ENCODE measurements at places on chromosomes 5 and 9.

GRCh38 chr5:35622974-35623373 is 5.3 kb downstream of the SPEF2 start:
- DNase-seq = no peak

DNA sequence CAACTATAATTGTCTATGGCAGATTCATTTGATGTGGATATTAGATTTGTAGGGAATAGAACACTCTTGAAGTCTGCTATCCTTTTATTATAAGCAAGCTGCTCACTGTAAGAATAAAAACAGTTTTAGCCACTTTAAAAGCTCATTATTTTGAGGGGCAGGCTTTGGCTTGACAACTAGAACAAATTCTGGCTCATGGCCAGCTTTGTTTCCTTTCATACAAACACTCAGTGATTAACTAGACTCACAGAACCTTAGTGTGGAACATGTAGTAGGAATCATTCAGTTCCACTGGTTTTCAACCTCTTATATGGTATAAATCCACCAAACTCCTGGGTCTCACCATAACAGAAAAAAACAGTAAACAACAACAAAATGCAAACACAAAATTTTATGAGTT is 27.4 kb upstream of the CEP120 start:
- no peak for DNase-seq

- no peak for DNase-seq
Measured at GRCh38 chr9:18433620-18434019, 40.3 kb upstream of the ADAMTSL1 start.

DNA sequence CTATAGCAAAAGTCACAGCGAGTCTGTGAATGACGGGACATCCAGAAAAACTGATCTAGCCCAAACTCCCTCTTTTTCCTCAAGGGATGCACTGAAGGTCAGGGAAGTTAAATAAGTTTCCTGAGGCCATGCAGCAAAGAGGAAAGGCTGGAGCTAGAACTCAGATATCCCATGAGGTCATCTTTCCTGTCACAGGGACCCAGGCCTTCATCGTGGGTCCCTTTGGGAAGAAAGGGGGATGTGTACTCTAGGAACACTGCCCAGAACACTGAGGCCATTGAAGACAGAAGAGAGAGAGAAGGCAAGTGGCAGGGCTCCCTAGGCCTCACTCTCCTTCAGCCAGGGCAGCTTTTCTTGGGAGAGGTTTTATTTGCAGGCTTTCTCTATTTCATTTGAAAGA is 182.0 kb downstream of the EBF1 start:
- DNase-seq = no peak

GRCh38 chr5:69035665-69036064 is 58.1 kb upstream of the SLC30A5 start:
- DNase-seq = peak; percentile 16

GRCh38 chr5:116410336-116410890 is 164.2 kb downstream of the SEMA6A start:
- DNase-seq = no peak

- no peak for DNase-seq
Measured at GRCh38 chr9:124291801-124292396, 34.1 kb downstream of the NEK6 start.

- DNase-seq = no peak
Measured at GRCh38 chr5:94670726-94671125, 52.3 kb downstream of the SLF1 start.

GRCh38 chr5:168879929-168880328 is 300.8 kb upstream of the PANK3 start:
- DNase-seq = no peak

DNA sequence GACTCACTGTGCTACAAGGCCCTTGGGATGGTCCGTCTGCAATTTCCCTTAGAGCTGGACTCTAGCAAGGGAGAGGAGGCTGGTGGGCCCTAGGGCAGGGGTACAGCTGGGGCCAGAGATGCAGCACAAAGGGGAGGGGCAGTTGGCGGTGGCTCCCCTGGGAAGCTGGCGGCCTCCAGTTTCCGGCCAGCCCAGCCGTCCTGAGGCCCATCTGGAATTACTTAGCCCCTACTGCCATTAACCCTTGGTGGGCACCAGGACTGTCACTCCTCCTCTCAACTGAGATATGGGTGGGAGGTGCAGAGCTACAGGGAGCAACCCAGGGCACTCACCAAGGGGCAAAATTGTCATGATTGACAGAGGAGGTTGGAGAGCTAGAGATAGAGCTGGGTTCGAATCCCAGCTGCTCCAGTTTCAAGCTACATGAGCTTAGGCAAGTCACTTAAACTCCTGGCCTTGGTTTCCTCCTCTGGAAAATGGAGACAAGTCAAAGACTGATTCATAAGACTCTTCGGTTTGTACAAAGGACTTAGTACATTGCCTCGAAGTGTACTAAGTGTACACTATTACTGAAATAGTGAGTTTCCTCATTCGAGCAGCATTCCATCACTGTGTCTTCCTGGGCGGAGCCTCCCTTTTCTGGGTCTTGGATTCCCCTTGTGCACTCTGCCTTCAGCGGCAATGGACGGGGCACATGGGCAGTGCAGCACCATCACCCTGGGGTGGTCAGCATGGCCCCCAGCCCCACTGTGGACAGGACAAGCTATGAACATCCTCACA is 2.7 kb upstream of the PDGFRB start:
- no peak for DNase-seq

DNA sequence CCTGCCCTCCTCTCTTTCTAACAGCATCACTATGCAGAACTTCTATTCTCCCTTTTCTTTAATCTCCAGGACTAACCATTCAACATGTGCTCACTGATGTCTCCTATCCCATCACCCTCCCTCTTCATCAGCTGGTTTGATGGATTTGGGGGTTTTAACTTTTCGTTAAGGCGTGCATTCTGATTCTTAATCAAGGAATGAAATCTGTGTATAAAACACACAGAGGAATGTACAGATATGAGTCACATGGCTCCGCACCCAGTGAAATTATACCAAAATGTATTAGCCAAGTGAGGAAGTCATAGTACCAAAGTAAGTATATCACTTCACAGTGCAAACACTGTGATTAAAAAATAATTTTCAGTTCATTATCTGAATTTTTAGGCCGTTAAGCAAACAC is 35.2 kb downstream of the MARCHF11 start:
- no peak for DNase-seq

GRCh38 chr5:123364441-123365155 is 58.6 kb downstream of the CEP120 start:
- no peak for DNase-seq

- no peak for DNase-seq
Measured at GRCh38 chr9:137461663-137462395, 2.7 kb upstream of the NSMF start.

- DNase-seq = no peak
Measured at GRCh38 chr9:78280982-78281668, 15.8 kb upstream of the PSAT1 start.

DNA sequence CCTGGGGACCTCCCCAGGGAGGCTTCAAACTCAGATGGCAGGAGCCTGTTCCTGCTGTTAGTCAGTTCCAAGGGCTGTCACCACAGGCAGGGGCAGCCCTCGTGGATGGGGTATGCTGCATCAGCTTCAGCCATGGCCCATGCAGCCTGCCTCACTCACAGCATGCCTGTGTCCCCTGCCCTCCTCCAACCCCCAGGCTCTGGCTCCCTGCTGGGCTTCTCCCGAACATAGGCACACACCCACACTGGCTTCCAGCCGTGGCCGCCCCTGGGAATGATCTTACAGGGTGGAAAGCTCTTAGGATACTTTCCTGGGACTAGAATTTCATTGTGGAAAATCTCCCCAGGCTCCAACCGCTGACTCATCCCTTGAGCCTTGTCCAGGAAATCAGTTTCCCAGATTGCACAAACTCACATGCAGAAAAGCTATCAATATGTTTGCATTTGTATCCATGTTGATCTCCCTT is 163.8 kb downstream of the SEC61B start:
- DNase-seq = peak; percentile 17

GRCh38 chr5:111392181-111392580 is 120.2 kb downstream of the STARD4 start:
- no peak for DNase-seq

DNA sequence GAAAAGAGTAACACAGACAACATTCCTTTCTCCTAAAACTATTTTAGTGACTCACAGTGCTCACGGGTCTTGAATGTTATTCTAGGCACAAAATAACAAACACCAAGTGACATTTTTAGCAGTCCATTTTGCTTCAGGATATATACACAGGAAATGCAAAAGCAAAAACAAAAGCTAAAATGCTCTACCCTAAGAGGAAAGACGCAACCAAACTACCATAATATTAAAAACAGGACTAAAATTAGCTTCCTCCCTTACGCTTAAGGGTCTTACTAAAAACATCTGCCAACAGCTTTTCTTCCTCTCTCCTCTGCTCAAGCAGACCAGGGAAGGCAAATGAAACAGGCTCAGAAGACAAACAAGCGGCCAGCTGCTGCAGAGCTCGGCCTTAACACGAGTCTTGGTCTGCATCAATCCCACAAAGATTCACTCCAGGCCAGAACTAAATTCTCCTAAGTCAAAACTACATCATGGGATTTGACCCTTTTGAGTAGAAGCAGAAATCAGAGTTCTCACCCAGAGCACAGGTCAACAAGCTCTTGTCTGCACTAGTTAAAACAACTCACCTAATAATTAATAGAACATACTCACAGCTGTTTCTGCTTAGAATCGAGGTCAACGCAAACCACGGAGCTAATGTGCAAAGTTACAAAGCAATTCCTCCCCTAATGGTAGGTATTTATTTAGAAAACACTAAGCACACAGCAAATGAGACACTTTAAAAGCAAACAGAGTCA is 62.3 kb downstream of the RAPGEF1 start:
- no peak for DNase-seq

DNA sequence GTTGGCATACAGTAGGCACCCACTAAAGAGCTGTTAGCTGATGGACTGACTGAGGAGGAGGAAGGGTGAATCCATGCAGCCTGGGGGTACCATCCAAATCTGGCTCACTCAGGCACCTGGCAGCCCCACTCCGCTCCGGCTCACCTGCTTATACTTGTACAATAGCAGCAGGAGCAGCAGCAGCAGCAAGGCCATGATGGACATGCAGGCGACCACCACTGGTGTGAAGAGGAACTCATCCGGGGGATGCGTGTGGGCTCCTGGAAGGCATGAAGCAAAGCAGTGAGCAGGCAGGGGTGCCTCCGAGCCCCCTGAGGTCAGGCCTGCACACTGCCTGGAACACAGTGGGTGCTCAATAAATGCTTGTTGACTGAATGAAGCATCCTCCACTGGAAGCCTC is 18.3 kb downstream of the CSF1R start:
- DNase-seq = no peak

- no peak for DNase-seq
Measured at GRCh38 chr9:102534031-102534430, 461.1 kb upstream of the CYLC2 start.

DNA sequence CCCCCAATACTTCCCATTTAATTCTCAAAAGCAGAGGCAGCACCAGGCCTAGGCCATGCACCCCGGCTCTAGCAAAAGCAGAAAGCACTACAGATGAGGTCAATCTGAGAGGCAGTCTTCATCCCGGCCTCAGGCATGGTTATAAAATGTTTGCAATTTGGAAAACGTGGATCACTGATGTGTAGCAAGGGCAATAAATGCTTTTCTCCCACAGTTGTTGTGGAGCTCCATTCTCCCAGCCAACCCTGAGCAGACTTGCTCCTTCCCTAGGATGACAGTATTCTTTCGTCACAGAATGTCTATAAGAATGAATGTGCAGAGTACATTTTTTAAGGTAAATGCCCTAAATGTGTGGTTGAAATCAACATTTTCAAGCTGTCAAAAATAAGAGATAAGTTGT is 157.3 kb upstream of the DAPK1 start:
- DNase-seq = no peak

- no peak for DNase-seq
Measured at GRCh38 chr9:20378851-20379250, 243.4 kb downstream of the MLLT3 start.

- no peak for DNase-seq
Measured at GRCh38 chr5:133460172-133460758, 152.1 kb downstream of the FSTL4 start.

DNA sequence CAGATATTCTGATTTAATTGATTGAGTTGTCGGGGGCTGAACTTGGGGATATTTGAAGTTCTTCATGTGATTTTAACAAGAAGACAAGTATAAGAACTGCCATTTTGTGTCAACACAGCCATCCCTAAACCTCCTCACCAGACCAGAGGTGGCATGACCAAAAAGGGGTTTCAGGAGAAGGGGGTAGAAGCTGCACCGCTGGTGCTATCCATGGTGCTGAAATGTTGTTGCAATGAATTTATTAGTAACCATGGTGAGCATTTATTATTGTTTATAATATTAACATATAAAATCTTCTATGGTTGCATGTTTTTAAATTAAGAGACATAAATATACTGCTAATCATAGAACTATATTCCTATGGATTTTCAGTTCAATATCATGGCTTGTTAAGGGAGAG is 72.3 kb downstream of the GNA14 start:
- DNase-seq = no peak

GRCh38 chr9:7592321-7593316 is 207.0 kb downstream of the DMAC1 start:
- DNase-seq = no peak

DNA sequence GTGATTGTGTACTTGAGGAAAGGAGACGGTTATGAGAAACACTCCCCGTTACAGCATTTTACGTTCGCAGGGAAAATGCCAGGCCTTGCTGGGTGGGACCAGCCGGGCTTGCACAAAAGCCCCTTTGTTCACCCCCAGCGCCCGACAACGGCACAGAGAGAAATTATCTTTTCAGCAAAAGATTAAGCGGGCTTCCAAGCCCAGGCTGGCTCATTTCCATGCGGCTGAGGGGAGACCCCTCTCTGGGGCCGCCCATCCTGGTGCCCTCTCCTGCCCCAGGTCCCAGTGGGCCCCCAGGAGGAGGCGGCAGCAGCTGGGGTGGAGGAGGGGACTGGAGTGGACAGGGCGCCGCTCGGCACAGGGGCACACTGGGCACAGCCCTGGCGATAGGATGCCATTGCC is 50.8 kb upstream of the NOTCH1 start:
- DNase-seq = no peak

DNA sequence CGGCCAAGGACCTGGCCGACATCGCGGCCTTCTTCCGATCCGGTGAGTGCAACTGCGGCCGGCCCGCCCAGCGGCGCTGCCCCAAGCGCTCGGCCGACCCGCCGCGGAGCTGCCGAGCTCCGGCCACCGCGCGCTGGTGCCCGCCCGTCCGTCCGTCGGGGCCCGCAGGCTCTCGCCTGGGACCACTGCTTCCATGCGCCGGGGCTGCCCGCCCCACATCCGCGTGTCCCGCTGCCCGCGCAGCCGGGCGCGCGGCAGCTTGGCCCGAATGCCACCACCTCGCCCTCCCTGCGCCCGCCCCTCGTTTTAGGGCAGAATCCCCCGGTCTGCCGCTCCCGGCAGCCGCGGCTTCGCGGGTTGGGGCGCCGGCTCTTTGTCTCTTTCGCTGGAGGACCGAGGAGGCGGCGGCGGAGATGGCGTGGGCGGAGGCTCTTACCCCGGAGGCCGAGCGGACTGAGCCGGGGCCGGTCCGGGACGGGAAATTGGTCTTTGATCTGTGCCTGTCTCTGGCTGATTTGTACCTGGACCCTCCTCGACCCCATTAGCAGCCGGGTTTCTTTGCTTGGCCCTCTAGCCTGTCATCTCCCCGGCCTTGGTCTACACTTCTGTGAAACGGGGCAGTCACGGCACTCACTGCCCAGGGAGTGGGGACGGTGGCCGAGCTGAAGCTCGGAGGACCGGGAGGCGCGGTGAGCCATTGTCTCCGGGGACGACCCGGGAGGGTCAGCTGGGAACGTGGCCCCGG is 871 bp downstream of the TRIO start:
- DNase-seq = no peak

GRCh38 chr5:172065431-172066065 is 59.1 kb upstream of the FBXW11 start:
- DNase-seq = no peak

GRCh38 chr5:93130624-93131490 is 450.2 kb downstream of the NR2F1-AS1 start:
- no peak for DNase-seq

- no peak for DNase-seq
Measured at GRCh38 chr5:176573564-176574296, 24.6 kb downstream of the CDHR2 start.

Data from NCI-H226 (cell line).